ENCODE measurements at places on chromosomes 2 and 18.

- ATAC-seq, result peak; percentile 49
Measured at GRCh38 chr18:74399091-74399887, 57.8 kb downstream of the DIPK1C start.

- ATAC-seq, result no peak
Measured at GRCh38 chr18:49161627-49162026, 210.9 kb upstream of the SMAD7 start.

- ATAC-seq, result no peak
Measured at GRCh38 chr2:19893520-19894133, 8.2 kb downstream of the TTC32 start.

DNA sequence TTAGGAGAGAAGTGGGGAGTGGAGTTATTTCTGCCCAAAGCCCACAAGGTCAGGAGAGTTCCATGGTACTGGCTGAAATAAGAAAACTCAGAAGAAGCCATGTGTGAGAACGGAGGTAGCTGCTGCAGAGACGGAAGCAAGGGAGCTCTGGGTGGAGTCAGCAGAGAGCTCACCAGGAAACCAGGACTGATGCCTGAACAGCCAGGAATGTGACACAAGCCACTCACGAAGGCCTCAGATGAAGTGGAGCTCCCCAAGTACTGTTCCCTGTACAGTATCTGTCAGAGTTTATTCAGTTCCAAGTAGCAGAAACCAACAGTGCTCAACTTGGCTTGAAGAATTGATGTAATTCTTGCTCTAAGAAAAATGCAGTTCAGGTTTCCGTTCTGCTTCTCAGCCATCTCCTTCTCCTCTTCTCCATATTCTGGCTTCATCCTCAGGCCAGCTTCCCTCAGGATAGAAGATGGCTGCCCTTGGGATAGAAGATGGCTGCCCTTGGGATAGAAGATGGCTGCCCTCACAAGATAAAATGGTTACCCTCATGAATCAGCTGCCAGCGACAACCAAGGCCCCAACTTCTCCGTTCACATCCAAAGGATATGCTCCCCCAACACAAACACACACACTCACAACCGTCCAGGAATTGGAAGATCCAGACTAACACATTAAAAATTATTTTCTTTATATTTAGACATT is 117.4 kb upstream of the SH3BP4 start:
- ATAC-seq, result no peak

DNA sequence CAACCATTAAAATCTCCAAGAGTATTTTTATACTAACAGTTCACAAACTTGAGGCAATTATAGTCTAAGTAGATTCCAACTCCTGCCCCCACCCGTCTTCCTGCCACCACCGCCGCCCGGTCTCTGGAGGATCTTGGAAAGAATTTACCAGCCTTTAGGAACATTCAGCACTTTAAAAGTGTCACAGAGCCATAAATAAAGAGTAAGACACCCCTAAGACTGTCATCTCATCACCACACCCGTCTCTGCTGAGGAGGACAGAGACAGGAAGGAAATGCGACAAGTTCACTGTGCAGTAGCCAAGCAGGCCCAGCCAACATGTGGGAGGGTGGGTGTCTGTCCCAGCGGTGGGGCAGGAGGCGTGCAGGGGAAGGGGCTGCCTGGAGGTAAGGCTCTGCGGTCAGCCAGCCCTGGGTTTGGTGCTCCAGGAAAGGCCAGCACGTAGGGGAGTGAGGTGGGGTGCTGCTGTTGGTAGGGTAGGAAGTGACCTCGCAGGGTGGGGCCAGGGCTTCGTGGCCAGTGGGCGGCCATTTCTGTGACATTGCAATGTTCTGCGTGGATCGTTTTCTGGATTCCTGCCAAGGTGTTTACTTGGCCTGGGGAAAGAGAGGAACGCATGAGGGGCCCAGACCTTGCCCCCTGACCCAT is 111.6 kb downstream of the FAM210A start:
- ATAC-seq, result peak; percentile 6

DNA sequence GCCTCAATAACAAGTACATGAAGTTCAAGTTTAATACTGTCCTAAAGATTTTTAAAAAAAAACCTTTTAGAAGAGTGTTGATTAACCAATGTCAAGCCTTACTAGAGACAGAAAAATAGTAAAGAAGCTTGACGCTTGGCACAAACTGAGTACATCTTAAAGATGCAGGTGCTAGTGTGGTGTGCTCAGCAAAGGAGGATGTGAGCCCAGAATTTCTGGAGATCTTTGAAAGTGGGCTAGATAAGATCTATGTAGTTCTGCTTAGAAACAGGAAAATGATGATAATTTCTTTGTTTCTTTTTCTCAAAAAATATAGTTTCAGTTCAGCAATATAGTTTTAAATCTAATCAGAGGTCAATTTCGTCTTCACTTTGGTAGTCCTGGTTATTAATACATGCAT is 118.3 kb upstream of the KLHL14 start:
- no peak for ATAC-seq

DNA sequence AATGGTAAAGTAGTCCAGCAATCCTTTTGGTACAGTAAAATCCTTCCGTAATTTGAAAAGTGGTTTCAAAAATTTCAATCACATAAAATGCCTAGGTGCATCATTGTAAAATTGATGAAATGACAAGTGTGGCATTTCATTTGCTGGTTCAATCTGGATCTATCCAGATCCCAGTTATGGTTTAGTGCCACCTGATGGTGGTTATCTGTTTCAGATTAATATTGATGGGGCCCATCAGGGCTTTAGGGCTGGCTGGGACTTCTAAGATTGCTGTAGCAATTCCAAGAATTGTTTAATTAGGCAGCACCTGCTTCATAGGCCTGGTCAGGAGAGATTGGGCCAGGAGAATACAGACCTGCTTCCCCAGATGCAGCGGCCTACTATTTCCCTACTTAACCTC is 55.5 kb upstream of the PIK3C3 start:
- no peak for ATAC-seq

- no peak for ATAC-seq
Measured at GRCh38 chr18:45050712-45051601, 370.3 kb downstream of the SETBP1 start.

DNA sequence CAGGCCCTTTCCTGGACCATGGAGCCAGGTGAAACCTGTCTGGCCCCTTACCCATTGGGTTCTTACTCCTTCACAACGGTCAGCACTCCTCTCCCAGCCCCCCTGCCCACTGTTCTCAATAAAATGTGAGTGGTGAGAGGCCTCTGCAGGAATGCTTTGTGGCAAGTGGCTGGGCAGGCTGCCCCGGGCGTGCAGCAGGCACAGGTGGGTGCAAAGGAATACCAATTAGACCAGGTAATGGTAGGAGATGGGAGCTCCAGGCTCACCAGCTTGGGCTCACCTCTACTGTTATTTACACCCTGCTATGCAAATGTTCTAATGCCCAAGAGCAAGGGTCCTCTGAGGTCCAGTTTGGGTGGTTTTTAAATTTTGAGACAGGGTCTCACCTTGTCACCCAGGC is 6.0 kb downstream of the PRADC1 start:
- no peak for ATAC-seq

DNA sequence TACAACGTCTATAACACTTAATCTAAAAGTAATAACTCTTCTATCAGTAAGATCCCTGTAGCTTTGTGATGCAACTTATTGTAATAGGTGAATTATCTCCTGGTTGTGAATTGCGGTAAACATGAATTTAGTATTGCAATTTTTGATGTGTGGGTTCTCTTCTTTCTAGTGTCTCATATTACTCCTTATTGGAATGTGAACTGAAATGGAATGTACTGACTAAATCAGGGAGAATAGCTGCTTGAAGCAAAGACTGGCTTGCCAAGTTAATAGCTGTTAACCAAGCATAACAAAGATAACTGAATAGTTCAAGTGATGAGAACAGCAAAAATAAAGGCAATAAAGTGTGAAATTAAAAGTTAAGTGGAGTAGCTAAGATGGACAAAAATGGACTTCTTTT is 60.5 kb upstream of the TFPI start:
- no peak for ATAC-seq

- peak; percentile 72 for ATAC-seq
Measured at GRCh38 chr18:23618862-23619387, 32.6 kb upstream of the NPC1 start.

GRCh38 chr2:15630121-15630977 is 38.7 kb downstream of the DDX1 start:
- no peak for ATAC-seq

DNA sequence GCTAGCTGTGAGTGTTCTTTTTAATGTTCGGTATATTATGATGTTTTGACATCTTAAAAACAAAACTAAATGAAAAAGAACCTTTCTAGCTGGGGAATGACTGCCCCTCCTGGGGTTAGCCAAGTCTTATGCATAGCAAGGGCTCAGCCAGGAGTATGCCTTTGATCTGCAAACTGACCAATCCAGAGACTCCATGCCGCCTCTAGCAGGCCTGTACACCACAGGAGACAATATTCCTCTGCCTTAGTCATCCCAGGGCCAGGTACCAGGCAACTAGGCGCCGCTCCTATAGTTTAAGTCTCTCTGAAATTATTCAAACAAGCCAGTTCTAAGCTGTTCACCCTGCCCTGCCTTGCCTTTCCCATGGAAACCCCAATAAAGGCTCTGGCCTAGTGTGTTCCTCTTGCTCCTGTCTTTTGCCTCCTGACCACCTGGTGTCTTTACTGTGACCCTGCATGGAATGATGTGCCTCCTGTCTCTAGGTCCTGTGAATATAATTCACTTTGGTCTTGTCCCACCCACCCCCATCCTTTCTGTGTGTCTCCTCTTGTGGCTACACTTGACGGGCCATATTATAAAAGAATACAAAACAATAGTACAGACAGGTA is 52.0 kb upstream of the CHN1 start:
- no peak for ATAC-seq

DNA sequence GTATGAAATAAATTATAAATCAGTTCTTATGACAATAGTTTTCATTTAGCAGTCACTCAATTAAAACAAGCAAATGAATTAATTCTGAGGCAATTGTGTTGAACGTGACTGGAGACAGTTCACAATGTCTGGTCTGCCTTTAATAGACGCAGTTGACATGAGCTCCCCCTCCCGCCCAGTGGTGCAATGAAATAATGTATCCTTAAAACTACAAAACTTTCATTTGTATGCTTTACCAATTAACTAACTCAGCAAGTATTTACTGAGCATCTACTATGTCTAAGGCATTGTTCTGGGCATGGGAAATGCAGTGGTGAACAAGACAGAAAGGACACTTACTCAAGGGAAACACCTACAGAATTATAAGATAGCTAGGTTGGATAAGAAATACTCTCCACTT is 3.5 kb upstream of the DSC2 start:
- no peak for ATAC-seq

- ATAC-seq, result no peak
Measured at GRCh38 chr2:226308323-226308680, 491.3 kb downstream of the IRS1 start.

- ATAC-seq, result no peak
Measured at GRCh38 chr2:154688373-154688772, 10.1 kb upstream of the KCNJ3 start.

DNA sequence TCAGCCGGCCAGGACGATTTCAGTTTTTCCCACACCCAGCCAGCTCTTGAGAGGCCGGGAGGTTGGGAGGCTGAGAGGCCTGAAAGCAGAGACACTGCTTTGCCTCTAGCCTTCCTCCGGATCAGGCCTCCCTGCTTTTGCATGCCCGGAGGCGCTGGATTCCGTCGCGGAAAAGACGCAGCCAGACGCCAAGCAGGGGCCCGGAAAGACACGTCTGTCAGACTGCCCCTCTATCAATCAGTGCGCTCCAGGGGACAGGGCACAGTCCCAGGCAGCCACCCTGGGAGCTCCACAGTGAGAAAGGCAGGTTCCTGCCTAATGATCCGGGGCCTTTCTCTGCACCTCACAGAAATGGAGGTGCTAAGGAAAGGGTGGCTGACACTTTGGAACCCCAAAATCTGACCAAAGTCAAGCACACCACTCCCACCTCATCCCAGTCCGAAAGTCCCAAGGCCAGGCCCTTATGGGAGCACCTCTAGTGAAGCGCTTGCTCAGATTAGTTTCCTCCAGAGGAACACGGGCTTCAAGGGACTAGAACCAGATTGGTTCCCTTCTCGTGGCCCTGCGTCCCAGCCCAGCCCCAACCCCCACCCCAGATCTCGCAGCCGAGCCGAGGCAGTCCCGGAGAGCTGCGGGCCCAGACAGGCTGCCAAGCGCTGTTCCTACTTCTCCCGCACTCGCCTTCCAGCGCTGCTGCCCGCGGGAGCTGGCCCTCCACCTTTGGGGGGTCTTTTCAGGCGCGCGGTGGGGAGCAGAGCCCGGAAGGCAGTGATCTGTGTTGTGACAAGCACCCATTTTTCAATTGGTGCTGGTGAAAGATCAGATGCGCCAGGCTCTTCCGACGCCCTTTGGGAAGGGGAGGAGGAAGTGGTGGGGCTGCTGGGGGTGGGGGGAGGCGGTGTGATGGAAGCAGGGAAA is 5.0 kb downstream of the DLX1 start:
- no peak for ATAC-seq

DNA sequence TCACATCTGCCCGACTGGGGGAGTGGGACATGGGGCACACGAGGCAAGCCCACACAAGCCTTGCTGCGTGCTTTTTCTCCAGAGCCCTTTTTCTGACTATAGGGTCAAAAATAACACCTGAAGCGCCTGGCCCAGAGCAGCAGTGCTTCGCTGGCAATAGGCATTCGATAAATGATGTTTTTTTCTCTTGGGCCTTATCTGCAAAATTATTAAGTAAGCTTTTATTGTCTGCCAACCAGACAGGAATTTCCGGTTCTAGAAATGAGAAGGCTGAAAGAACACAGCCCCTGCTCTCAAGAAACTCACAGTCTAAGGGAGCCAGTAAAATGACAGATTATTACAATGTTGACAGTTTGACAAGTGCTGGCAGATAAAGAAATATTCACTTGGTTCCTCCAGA is 2.7 kb upstream of the TMBIM1 start:
- no peak for ATAC-seq

GRCh38 chr2:223644136-223644535 is 42.0 kb upstream of the SCG2 start:
- ATAC-seq, result no peak

- no peak for ATAC-seq
Measured at GRCh38 chr2:221570321-221570935, 1.7 kb downstream of the EPHA4 start.

DNA sequence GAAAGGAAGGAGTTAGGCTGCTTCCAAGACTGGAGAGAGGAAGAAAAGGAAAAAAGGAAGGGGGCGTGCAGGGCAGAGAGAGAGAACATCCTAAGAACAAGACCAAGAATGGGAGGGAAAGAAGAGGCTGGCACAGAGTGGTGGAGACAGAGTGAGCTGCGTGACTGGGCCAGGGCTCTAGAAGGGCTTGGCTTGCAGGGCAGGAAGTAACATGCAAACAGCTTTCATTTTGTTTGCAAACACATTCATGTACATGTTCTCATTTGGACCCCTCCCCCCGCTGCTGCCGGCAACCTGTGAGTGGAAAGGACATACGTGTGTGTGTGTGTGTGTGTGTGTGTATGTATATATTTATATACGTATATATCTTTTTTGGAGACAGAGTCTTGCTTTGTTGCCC is 46.8 kb upstream of the DNMT3A start:
- ATAC-seq, result no peak

DNA sequence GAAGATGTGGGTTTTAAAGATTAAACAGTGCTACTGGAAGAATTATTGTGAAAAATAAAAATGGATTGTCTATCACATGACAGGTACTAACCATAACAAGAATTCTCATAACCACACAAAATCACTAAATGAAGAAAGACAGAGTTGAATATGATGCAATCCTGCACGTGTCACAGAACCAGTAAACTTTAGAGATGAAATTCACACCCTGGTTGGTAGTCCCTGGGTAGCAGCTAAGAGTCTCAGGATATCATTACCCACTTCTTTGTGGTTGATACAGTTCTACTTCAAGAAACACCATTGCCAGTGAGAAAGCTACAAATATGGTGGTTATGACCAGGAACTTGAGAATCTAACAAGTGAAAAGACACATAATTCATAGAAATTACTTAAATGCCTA is 450.2 kb downstream of the ERBB4 start:
- no peak for ATAC-seq

Measured in gastroesophageal sphincter (tissue), 4 donors.